CD8-positive, alpha-beta T cell (primary cell): ENCODE measurements at places on chromosomes 6 and 20.

DNA sequence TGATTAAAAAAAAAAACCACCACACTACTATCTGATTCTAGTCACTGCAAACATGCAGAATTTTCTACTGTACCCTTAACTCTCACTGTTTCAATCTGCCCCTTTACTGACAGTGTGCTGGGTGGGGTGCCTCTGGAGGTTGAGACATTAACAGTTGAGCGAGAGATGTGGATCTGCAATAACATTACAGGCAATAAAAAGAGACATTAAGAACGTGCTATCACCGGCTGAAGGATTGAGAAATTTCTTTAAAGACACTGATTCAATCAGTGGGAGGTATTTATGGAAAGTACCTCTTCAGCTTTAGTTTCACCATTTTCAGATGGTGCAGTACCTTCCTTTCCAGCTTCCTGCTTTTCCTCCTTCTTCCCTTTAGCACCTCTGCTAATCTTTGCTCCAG lies 32.5 kb downstream of the HMGN3 start:
- DNase-seq, result no peak

DNA sequence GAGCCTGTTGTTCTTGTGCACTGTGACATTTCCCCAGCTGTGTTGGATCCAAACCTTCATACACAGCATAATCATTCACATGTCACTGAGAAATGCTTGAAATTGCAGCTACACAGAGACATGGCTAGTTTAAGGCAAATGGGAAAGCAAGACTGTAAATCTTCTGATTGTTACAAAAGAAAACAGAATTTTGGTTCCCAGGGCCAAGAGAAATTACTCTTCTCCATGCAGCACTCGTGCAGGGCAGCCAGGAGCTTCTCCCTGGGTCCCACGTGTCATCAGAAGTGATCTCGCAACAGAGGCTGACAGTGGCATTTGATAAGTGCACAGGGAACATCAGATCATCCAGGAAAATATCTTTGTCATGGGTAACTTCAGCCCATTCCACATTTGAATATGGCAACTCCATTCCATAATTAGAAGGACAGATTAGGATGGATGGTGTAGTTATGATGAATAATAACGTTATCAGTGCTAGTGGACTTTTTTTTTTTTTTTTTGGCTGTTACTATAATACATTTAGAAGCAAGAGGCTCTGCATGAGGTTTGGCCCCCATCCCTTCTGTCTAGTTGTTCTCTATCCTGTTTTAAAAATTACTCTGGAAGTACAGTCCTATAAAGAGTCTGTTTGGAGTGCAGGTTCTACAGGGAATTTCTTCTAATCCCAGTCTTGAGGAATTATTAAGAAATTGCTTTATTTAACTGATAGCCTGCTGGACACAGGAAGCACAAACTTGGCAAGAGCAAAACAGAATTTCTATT lies 571.0 kb upstream of the NOX3 start:
- no peak for DNase-seq

GRCh38 chr20:56458206-56458821 lies 10.1 kb upstream of the RTF2 start:
- no peak for DNase-seq

- DNase-seq, result no peak
Observed at GRCh38 chr6:912871-913835, 220.2 kb upstream of the EXOC2 start.
